ENCODE measurements at places on chromosomes 1 and 21. TPM values are rescaled to one million over a fixed set of nuclear protein-coding genes. Genes with fewer than 3 reads are reported as not detected.

Gene CTSS
- total RNA-seq: 495 TPM

DNA sequence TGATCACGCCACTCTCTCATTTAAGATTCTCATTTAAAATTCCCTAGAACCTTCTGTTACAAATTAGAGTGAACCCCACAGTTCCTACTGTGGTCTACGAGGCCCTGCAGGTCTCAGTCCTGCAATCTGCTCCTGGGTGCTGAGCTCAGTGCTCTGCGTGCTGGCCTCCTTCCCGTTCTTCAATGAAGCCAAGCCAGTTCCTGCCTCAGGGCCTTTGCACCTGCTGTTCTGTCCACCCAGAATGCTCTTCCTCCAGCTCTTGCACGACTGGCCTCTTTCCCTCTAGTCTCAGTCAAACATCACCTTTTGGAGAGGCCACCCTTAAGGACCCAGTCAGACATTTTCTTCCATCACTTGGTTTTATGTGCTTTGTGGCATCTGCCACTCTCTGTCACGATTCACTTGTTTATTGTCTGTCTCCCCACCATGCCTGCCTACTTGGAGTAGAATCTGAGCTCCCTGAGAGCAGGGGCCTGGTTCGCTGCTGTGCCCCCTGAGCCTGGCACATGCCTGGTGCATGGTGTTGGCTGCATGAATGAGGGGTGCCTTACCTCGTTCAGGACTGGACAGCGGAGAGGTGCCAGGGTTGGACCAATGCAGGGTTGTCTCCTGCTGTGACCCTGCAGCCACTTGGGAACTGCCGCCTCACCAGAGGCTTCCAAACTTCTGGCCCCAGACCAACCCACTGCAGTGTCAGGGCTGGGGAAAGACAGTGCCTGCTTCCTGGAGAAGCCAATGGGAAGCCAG lies 9.7 kb upstream of the H6PD start:
- DNase-seq: no peak
- no peak overlapping the region for H3K4me3 ChIP-seq
- no peak overlapping the region for H3K27ac ChIP-seq

GRCh38 chr1:248009681-248010080 lies 3.8 kb upstream of the OR2L5 start:
- no peak overlapping the region for H3K27ac ChIP-seq
- H3K4me1 ChIP-seq: no peaks in the 10 kb centered on the region
- no peaks in the 10 kb centered on the region for H3K36me3 ChIP-seq
- H3K27me3 ChIP-seq: no peaks in the 10 kb centered on the region

- H3K27ac ChIP-seq: no peak overlapping the region
- no peak for DNase-seq
- H3K27me3 ChIP-seq: no peaks in the 10 kb centered on the region
- no peaks in the 10 kb centered on the region for H3K4me1 ChIP-seq
- H3K36me3 ChIP-seq: no peaks in the 10 kb centered on the region
Measured at GRCh38 chr1:201660931-201661822, 122.2 kb downstream of the NAV1 start.

DNA sequence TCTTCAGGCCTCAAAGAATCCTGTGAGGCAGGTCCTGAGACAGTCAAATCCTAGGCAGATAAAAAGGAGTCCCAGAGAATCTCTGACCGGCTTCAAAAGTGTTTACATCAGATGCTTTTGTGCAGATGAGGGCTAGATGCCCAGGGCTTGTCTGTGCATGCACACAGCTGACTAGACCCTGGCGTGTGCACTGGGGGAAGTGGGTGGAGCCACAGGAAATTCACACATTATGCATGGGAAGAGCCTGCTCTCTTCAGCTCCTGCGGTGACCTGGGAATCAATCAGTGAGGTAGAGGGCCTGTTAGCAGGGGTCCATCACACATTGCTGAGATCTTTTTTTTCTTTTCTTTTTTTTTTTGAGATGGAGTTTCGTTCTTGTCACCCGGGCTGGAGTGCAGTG lies 36.6 kb upstream of the NHLH2 start:
- H3K36me3 ChIP-seq: no peaks in the 10 kb centered on the region
- DNase-seq: no peak
- peaks cover 14% of the 10 kb centered on the region for H3K27me3 ChIP-seq
- H3K4me1 ChIP-seq: no peaks in the 10 kb centered on the region

DNA sequence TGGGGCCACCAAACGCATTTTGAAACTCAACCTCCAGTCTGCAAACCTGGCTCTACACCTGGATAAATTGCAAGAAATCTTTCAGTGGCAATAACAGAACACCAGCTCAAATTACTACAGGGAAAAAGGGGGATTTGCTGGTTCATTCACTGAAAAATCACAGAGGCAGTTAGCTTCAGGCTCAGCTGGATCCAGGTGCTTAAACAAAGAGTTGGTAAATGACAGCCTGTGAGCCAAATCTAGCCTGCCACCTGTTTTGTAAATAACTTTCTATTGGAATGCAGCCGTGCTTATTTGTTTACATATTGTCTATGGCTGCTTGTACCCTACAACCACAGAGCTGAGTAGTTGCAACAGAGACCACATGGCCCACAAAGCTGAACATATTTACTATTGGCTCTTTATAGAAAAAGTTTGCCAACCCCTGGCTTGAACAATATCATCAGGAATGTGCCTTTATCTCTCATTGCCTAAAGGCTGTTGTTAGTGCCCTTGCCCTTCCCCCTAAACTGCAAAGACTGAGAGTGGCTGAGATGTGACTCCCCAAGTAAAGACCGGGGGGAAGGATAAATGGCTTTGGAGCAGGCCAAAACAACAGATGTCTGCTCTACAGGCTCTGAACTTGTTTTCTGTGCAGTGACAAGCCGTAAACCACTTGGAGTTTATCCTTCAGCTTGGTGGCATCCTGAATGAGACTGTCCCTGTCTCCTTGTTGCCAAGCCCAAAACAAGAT lies 21.5 kb upstream of the PTPRF start:
- H3K27ac ChIP-seq: no peak overlapping the region
- no peak overlapping the region for H3K4me3 ChIP-seq
- no peak for DNase-seq

DNA sequence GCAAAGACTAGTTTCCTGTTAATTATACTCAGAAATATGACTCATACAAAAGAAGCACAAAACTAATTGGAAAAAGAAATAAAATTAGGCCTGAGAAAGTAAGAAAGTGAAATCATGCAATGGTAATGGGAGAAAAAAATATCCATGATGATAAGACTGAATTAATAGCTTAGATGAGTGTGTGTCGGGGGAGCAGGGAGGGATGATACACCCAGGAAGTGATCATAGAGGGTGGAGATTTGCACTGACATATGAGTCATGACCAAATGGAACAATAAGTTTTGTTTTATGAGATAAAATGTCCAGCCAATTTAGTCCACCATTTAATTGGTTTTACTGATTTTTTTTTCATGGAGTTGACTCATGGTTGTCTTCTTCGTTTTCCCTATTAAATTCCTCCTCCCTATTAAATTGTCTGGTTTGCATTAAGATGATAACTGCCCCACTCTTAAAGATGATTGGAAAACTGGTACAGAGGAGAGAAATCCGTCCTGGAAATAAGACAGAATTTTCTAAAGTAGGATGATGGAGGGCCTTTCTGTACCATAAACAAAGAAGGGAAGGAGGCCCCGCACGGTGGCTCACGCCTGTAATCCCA lies 111.7 kb upstream of the KCNJ6 start:
- no peaks in the 10 kb centered on the region for H3K36me3 ChIP-seq
- no peaks in the 10 kb centered on the region for H3K4me1 ChIP-seq
- no peaks in the 10 kb centered on the region for H3K27me3 ChIP-seq
- DNase-seq: no peak
- no peak overlapping the region for H3K27ac ChIP-seq
- H3K4me3 ChIP-seq: no peak overlapping the region

- H3K27me3 ChIP-seq: no peaks in the 10 kb centered on the region
- no peak overlapping the region for H3K4me3 ChIP-seq
- peaks cover 42% of the 10 kb centered on the region for H3K36me3 ChIP-seq
- no peak overlapping the region for H3K27ac ChIP-seq
Measured at GRCh38 chr1:6872573-6873261, 87.5 kb downstream of the CAMTA1 start.

- H3K4me1 ChIP-seq: peaks cover 24% of the 10 kb centered on the region
- H3K36me3 ChIP-seq: no peaks in the 10 kb centered on the region
- H3K27ac ChIP-seq: no peak overlapping the region
- peaks cover 27% of the 10 kb centered on the region for H3K27me3 ChIP-seq
- H3K4me3 ChIP-seq: no peak overlapping the region
Measured at GRCh38 chr1:85001742-85002141, 4.8 kb upstream of the MCOLN2 start.

DNA sequence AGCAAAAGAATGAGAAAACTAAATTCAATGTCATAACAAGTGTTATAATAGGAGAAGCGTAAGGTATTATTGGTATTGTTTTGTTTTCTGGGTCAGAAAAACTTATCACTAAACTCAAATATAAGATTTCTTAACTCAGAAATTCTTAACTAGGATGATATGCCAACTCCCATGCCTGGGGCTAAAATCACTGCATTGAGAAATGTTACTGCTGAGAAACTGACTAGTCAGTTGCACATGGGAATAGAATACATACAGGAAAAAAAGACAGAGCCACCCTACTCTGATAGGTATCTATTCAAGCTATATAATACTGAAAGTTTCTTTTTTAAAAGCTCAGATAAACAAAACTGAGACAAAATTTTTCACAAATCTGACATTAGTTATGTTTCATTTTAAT lies 56.3 kb downstream of the PRPF38A start:
- no peak overlapping the region for H3K27ac ChIP-seq
- DNase-seq: no peak
- H3K4me3 ChIP-seq: no peak overlapping the region
- no peaks in the 10 kb centered on the region for H3K27me3 ChIP-seq
- no peaks in the 10 kb centered on the region for H3K36me3 ChIP-seq
